Activated CD4-positive, alpha-beta T cell treated with anti-CD3 and anti-CD28 coated beads, Interleukin-2, amount 50 U/mL, for 24 hours (primary cell): ENCODE measurements at places on chromosomes 16 and 17.

DNA sequence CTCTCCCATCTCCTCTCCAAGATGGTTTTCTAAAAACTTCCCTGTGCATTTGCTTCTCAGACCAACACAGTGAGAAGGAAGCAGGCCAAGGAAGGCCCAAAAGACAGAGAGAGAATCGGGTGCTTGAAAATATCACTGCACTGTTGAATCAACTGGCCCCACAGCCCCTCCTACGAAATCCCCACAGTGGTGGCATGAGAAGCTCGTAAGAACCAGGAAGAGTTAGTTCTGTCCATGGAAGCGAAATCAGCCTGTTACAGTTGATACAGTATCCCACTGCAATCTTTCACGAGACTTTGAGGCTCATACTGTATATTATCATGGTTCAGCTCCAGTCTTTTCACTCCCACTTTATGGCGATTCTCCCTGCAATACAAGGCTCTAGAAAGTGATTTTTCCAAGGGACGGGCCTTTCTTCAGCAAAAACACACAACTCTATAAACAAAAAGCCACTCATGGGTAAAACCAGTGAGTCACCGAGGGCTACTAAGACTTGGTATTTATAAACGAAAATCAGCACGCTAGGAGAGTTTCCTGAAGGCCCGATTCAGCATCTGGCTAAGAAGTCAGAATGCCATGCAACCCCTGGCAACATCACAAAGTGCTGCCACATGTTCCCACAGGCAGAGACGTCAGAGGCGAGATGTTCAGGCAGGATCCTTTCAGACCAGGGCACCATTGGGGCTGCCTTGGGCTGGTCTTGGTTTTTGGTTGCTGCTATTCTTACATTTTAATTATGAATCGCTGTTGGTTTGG is 185.7 kb downstream of the IRX5 start:
- no peak for DNase-seq

GRCh38 chr17:46977348-46977747 is 1.7 kb downstream of the RPRML start:
- no peak for DNase-seq

DNA sequence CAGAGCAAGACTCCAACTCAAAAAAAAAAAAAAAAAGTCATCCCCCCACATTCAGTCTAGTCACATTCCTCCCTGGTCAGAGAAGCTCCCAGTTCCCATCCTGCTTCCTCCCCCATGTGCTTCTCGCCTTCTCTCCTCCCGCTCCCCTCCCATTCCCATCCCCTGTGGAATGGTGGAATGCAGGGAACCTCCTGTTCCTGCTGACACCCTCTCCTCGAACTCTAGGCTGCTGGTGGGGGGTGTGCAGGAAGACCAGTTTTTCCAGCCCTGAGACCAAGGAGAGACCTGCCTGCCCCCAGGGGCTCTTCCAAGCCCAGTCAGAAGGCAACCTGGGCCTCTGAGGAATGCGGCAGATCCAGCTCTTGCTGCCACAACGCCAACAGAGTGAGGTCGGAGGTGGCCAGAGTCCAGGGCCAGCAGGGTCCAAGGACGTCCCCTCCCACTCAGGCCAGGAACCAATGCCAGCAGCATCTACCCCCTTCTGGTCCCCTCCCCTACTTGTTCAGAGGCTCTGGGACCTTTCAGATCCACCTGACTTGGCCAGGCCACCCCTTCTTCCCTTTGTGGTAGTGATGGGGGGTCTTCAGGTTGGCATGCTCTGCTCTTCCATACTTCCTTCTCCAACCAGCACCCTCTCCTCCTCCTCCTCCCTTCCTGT is 39.3 kb upstream of the TAC4 start:
- DNase-seq, result no peak

GRCh38 chr17:78133971-78134898 is 3.7 kb downstream of the TMC8 start:
- no peak for DNase-seq

DNA sequence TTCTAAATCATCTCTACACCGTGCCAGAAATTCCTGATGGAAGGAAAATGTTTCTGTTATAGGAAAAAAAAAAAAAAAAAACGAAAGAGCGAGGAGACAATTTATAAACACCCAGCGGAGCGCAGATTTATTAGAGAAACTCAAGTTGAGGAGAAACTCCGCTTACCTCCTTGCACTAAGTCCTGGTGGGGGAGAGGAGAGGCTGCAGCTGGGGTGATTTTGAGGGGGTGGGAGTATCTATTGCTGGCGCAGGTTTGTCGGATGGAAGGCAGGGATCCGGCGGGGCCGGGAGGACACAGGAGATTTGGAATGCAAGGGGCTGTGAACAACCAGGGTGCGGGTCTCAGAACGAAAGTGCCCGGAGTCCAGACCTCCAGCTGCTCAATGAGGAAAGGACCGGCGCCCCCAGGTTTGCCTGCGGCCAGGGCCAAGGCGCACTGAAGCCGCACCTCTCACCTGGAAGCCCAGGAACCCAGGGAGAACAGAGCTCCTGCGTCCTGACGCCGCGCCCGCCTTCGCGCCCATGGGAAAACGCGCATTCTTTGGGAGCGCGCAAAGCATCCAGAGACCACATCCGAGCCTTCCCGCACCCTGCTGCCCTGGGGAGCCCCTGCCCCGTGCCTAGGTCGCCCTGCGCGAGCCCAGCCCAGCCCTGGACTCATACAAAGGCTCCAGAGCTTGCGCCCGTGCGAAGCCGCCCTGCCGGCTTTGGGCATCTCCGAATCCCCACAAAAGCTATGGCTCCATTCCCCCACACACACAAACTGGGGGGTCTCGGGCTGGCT is 2.6 kb upstream of the HOXB8 start:
- DNase-seq, result no peak

- no peak for DNase-seq
Measured at GRCh38 chr17:8520981-8521380, 85.3 kb downstream of the NDEL1 start.

DNA sequence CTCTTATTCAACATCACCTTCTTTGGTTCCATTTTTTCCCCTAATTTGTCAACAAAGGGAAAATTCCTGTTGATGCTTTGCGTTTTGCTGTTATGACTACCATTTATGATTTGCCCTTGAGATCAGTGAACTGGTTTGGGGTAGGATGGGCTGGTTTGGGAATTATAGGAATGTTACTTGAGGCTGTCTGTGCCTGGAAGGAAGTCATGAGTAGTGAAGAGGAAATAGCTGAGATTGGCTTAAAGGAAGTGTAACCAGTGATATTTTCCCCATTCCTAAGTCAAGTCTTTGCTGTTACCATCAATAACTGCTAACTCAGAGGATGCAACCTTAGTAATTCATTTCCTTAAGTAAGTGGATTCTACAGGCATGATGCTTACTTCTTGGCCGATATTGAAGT is 179.2 kb downstream of the MAP2K6 start:
- no peak for DNase-seq

DNA sequence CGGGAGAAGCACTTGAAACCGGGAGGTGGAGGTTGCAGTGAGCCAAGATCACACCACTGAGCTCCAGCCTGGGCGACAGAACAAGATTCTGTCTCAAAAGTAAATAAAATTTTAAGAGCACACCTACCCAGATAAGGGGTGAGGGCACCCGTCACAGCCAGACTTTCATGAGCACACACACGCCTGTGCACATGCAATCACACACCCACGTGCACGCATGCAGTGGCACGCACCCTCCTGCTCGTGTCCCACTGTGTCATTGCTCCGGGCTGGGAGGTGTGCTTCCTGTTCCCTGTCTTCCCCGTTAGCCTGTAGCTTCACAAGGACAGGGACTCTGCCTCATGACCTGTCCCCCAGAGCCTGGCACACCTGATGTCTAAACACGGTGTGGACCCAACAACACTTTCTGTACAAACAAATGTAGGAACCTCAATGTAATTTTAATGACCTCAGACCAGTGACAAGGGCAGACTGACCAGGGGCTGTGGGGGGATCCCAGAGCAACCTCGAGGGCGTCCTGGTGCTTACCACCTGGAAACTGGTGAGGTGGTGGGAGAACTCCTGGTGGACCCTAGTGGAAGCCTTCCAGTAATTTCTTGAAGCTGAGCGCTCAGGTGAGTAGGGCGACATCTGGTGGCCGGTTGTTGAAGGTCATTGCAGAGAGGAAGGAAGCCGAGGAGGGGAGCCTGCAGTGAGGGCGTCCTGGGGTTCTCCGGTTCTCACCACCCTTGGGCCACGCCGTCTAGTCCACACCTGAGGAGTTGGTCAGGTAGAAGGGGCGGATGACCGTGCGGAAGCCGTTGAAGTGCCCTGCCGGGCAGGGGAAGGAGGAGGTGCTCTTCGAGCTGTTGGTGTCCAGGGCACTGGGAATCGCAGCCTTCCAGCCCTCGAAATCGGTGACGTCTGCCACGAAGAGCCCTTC is 8.6 kb downstream of the LGALS3BP start:
- peak; percentile 63 for DNase-seq

DNA sequence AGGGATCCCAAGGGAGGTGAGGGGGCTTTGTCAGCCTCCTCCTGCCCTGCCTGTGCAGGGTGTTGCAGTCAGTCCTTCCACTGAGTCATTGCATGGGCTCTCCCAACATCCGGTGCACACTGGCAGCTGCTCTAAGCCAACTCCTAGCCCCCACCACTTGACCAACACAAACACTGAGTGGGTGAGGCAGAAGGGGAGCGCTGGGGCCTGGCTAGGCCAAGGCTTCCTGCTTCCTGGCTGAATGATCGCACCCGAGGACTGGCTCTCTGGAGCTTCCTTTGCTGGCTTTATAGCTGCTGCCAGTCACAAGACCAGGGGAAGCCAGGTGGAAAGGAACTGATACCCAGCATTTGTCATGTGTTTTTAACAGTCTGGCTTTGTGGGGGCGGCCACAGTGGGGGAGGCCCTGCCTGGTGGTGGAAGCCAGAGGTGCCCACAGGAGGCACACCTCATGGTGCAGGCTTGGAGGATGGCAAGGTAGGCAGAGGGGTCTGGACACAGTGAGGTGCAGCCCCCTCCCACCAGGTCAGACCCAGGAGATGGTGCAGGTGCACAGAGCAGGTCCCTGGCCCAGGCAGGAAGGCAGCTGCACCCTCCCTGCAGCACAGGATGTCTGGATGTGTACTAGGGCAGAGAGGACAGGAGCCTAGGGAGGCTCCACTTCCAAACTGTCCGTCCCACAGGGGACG is 6.8 kb downstream of the MPG start:
- no peak for DNase-seq

- no peak for DNase-seq
Measured at GRCh38 chr16:72847187-72848027, 200.5 kb downstream of the ZFHX3 start.

- DNase-seq, result no peak
Measured at GRCh38 chr17:4718276-4718675, 7.8 kb downstream of the ARRB2 start.

- no peak for DNase-seq
Measured at GRCh38 chr17:43827596-43827995, 5.3 kb downstream of the MPP3 start.

- no peak for DNase-seq
Measured at GRCh38 chr16:66363211-66363777, 3.2 kb upstream of the CDH5 start.

DNA sequence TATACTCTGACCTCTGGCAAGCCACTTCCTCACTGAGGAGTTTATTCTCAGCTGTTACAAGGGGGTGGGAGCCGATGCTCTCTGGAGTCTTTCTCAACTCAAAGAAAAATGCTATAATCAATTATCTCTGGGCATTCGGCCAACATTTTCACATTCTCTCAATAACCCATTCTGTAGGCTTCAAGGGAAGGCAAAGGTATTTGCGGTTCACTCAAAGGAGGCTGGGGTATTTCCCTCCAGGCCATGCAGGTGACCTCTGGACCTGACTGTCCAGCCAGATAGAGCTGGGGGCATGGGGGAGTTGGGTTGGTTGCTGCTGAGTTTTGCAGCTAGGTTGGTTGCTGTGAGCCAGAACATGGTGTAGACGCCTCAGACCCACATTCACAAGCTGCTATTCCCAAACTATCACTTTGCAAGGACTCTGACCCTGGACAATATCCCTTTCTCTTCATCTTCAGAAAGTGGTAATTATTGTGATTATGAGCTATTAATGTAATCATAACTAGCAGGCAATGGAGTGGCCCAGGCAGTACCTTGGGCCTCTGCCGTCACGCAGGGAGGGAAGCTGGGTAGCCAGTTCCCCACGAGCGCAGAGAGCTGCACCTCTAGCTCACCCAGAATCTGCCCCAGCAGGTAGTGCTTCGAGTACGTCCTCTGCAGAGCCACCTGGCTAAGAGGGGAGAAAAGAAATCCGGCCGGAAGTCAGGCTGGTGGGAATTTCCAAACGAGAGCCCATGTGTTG is 42.1 kb downstream of the AIPL1 start:
- DNase-seq, result no peak

GRCh38 chr17:13698832-13699231 is 97.1 kb upstream of the HS3ST3A1 start:
- DNase-seq, result no peak

GRCh38 chr17:59776577-59776976 is 69.1 kb downstream of the VMP1 start:
- DNase-seq, result no peak

GRCh38 chr17:10605221-10605783 is 51.8 kb downstream of the MYH3 start:
- no peak for DNase-seq

DNA sequence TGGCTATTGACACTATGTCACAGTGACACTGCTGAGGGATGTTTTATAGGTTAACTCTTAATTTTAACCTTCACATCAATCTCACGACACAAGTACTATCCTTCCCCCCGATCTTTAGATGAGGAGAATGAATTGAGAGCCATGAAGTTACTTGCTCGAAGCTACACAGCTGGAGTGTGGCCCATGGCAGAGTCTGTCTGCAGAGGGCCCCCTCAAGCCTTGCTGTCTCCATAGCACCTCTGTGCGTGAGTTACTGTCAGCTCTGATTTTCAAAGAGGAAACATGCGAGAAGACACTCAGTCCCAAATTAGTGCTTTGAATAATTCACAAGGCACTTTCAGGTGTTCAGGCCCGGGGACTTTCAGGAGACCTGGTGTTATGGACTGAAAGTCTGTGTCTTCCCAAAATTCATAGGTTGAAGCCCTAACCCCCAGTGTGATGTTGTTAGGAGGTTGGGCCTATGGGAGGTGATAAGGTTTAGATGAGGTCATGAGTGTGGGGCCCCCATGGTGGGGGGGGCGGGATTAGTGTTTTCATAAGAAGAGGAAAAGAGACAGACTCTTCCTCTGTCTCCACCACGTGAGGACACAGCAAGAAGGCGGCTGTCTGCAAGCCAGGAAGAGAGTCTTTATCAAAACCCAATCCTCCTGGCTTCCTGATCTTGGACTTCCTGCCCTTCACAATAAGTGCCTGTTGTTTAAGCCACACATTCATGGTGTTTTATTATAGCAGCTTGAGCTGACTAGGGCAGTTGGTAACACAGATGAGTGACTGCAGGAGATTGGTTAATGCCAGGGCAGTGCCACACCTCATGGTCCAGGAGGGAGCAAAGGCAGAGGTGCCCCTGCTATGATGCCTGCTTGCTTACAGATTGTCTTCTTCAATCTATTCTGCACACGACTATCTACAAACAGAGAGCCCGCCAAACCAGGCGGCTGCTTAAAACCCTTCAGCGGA is 281.8 kb downstream of the HAPSTR1 start:
- no peak for DNase-seq

GRCh38 chr17:79619636-79620206 is 8.9 kb upstream of the RBFOX3 start:
- no peak for DNase-seq

GRCh38 chr17:77246110-77247047 is 105.6 kb downstream of the SEC14L1 start:
- DNase-seq, result no peak
